ENCODE measurements at places on chromosomes 11 and 22.

DNA sequence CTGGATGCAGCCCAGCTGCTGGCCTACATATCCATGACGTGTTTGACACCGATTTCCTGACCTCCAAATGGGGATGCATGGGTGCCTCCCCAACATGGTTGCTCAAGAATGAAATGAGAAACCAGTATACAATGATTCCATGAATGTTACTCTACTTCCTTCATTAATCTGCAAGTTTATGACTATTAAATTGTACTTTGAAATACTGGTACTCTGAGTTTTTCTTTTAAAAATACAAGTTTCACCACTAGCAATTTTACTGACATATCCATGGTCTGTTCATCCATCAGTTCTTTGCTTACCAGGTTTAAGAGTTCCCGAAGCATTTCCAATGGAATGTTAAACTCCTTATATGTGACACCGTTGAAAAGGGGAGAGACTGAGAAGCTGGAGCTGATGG, 39.1 kb downstream of the SERPIND1 start:
- no peak for DNase-seq

- no peak for DNase-seq
These were observed at the start of gene OR51T1 for GRCh38 chr11:4881860-4882500. TSS of gene OR51T1 (plus strand) at chr11:4881900. CDS start at chr11:4881900, 0 bp downstream.

DNA sequence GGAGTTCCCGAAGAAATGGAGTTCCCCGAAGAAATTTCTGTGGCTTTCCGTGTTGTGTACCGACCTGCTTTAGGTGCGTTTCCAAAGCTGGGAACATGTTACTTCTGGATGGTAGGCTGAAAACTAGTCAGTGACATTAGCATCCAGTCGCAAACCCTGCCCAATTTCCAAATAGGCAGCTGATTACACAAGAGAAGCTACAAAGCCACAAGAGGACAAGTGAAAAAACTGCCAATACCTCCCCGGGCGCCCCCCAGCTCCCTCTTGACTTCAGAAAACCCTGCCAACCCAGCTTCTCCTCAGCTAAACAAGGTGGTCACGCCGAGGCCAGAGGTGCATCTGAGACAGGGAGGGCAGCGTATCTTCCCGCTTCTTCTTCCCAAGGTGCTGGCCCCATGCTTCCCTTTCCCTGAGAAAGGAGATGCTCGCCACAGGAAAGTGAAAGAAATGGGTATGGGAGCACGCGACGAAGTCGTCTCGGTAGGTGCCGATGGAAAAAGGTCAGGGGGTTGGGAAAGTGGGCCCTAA, 551 bp downstream of the AGBL2 start:
- DNase-seq, result no peak

DNA sequence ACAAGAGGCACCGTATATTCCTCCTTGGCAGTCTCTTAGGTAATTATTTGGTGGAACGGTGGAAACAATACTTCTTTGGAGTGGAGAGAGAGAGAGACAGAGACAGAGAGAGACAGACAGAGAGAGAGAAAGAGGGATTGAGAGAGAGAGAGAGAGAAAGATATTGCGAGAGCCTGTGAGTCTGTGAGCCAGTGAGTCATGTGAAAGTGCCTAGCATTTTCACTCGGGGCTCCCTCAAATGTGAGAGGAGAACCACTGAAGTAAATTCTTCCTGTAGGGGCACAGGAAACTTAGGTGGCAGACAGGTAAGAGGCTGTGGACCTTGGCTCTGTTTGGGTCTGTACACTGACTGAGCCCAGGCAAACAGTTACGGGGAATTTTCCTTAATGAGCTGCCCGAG, 31.6 kb upstream of the SNX19 start:
- no peak for DNase-seq

DNA sequence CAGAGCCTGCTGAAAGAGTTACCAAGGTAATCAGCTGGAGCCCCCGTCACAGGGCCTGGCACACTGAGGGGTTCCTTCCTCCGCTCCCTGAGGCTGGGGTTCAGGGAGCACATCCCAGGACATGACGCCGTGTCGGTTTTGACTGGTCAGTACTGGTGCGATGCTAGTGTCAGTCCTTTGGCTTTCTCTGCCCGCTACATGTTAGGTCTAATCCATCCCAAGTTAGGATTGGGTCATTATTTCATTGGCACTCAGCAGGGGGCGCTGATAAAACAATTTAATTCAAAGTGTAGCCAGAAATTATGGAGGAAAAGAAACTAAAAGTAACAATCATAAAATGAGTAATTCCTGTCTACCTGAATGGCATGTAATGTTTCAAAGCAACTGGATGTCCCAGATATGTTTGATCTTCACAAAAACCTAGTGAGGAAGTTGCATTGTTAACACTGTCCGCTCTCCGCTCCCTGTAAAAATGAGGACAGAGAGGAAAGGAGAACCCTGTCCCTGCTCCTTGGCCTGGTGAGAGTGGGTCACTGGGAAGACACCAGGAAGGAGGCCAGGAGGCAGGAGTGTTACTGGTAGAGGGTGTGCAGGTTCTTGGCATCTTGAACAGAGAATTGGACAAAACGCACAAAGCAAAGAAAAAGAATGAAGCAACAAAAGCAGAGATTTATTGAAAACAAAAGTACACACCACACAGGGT, 27.1 kb downstream of the TSKU start:
- no peak for DNase-seq

GRCh38 chr11:20289732-20290131, 73.8 kb upstream of the HTATIP2 start:
- no peak for DNase-seq

DNA sequence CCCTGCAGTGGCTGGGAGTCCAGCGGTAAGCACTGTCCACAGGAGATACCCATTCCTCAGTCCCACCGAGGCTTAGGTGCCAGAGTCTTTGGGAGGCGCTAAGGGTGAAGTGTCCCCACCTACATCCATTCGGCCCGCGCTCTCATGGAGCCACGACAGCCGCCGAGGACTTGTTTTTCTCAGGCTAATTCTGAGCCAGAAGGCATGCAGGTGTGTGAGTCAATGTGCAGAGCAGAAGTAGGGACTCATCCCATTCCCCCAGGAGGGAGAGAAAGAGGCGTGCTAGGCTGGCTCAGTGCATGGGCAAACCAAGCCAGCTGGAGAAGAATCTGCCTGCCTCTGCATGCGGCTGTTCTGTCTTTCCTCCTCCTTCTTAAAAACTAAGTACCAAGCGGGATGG, 46.6 kb downstream of the KCNC1 start:
- DNase-seq, result no peak

GRCh38 chr11:64777449-64778222, 706 bp downstream of the SF1 start:
- peak; percentile 74 for DNase-seq

DNA sequence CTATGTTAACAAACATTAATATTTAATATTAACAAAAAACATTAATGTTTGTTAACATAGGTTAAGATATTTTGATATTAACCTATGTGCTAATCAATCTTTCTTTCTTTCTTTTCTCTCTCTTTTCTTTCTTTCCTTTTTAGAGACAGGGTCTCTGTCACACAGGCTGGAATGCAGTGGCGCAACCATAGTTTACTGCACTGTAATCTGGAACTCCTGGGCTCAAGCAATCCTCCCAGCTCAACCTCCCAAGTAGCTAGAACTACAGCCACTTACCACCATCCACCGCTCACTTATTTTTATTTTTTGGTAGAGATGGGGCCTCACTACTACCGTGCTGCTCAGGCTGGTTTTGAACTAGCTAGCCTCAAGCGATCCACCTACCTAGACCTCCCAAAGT, 13.2 kb downstream of the SIK3 start:
- no peak for DNase-seq

DNA sequence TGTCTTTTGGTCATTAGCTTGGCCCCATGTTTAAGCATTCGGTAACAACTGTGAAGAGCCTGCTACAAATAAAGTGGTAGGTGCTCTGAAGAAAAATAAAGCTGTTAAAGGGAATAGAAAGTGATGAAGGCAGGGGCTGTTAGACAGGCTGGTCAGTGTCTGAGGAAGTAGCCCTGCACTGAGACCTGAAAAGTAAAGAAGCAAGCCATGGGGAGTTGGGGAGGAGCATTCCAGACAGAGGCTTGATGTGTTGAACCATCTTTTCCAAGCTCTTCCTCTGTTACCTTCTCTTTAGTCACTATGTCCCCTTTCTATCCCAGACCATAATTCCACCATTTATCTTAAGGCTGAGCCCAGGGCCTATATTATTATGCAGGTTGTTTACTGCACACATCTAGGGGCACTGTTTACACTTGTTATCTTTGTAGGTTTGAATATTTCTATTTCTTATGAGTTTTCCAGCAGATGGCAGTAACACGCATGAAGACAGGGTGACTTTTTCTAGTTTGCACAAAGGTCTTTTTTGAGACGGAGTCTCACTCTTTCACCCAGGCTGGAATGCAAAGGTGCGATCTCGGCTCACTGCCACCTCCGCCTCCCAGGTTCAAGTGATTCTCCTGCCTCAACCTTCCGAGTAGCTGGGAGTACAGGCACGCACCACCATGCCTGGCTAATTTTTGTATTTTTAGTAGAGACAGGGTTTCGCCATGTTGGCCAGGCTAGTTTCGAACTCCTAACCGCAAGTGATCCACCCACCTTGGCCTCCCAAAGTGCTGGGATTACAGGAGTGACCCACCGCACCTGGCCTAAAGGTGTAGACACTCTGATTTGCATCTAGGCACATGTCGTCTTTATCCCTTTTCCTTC, 23.0 kb downstream of the ZFTA start:
- no peak for DNase-seq

Data from activated CD4-positive, alpha-beta T cell treated with anti-CD3 and anti-CD28 coated beads for 1 hour (primary cell).